ENCODE measurements at places on chromosomes 13 and 19. TPM values are rescaled to one million over a fixed set of nuclear protein-coding genes. Genes with fewer than 3 reads are reported as not detected.

The RNF17 gene
- 0.40 TPM for polyA plus RNA-seq

The CDX2 gene
- not detected for polyA plus RNA-seq

The ZNF506 gene
- polyA plus RNA-seq: 17.0 TPM

The CGB3 gene
- polyA plus RNA-seq: not detected

All from hindlimb muscle (tissue), 1 donor.